GM13976 (cell line): ENCODE measurements at places on chromosomes 12 and 14.

DNA sequence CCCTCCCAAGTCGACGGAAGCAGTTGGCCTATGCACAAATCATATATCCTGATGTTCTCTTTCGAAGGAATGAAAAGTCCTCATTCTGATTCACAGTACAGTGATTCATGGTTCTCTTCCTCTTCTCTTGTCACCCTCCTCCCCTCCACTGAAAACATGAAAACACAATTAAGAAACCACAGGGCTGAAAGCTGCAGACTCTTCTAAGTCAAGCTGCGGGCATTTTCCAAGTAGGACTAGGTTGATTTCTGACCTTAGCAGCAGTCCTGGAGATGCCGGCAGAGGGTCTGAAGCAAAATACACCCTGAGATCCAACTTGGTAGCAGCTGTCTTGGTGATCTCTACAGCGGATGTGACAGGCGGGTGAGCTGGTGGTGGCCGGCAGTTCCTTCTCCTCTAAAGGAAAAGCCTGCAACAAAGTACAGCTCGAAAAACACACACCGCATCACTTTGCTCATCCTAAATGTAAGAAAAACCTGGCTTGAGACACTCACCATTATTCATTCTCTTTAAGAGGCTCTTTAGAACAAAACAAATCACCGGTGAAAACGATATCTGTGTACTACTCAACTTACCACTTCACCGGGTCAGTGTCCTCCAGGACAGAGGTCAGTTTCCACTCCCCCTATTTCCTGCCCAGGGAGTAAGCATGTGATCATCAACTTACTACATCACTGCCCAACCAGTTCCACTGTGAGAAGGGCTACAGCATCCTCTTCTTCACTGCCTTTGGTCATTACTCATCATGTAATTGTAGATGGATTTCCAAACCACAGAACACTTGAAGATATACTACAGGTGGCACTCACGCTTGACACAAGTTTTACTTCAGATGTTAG lies 6.0 kb downstream of the TMCC3 start:
- DNase-seq: peak; percentile 28

DNA sequence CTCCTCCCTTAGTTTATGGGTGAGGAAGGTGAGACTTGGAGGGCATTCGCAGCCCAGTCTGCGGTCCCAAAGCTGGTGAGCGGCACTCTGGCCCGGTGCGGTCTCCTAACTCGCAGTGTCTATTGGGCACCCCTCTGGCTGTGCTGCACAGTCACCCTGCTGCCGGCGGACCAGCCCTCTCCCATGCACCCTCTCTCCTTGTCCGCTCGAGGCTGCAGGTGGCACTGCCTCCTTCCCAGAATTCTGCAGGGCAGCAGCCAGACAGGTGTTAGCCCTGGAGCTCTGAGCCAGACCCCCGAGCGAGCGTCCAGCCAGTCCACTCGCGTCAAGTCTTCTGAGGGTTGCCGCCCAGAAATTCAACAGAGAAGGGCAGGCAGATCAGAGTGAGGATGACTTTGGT lies 56.8 kb upstream of the DYNC1H1 start:
- no peak for DNase-seq

- DNase-seq: no peak
Measured at GRCh38 chr14:24982472-24983155, 67.3 kb downstream of the STXBP6 start.

GRCh38 chr14:28773176-28773575 lies 6.6 kb downstream of the FOXG1 start:
- DNase-seq: no peak

DNA sequence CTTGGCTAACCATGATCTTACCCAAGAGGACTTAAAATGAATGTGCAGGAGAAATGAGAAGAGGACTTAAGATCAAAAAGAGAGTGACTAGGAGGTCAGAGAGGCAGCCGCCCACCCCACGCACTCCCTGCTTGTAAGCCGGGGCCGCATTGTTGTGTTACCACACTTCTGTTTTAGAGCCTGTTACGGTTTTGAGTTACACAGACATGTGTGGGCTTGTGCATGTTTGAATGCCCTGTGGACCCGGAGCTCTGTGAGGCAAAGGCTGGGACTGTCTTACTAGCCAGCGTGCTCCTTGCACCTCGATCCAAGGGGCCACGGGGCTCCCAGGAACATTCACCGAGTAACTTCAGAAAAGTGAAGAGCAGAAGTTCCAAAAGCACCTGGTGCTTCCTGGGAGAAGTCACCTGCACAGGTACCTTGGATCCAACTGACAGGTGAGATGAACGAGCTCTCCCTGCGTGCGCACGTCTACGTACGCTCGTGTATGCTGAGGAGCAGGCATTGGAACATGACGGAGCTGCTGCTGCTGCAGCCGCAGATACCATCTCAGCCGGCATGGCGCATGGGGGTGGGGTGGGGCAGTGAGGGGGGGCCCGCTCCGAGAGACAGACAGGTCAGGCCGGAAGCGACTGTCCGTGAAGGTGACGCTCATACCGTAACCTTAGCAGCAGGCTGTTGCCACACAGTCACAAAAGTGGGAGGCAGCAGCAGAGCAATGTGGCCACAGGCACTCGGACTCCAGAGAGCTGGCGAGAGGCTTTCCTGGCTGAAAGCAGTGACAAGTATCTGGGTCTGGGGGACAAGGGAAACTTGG lies 23.7 kb downstream of the SFSWAP start:
- DNase-seq: no peak

GRCh38 chr12:93108985-93109384 lies 179.9 kb upstream of the EEA1 start:
- DNase-seq: no peak

- DNase-seq: peak; percentile 35
Measured at GRCh38 chr14:89899917-89900663, 54.4 kb downstream of the EFCAB11 start.

DNA sequence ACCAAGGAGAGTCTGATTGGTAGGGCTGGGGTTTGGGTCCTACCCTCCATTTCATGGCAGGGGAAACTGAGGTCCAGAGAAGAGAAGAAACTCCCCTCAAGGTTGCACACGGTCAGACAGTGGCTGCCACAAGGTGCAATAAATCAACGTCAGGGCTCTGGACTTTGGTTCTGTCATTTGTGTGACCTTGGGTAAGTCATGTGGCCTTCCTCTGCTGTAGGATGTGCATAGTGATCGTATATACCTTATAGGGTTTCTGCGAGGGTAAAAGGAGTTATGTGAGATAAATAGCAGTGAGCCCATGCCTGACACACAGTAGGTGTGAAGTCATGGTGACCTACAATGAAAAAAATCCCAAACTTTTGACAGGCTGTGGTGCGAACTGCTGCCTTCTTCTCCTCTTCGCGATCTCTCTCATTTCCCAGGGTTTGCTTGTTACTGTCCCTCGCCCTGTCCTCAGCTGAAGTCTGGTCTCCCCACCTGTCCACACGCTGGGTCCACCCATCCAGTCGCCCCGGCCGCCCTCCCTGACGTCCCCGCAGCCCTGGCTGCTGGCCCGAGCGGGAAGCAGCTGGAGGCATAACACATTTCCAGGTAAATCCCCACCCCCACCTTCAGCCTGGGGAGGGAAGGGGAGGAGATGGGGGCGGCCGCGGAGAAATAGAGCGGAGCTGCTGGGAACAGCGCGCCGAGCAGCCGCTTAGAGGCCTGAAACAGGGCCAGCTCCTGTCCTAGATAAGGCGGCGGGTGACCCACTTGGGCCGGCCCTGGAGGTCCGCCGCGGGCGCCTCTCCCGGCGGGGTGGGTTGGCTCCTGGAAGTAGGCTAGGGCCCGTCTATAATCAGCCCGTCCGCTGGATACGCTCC lies 1.8 kb upstream of the FAM222A start:
- no peak for DNase-seq

DNA sequence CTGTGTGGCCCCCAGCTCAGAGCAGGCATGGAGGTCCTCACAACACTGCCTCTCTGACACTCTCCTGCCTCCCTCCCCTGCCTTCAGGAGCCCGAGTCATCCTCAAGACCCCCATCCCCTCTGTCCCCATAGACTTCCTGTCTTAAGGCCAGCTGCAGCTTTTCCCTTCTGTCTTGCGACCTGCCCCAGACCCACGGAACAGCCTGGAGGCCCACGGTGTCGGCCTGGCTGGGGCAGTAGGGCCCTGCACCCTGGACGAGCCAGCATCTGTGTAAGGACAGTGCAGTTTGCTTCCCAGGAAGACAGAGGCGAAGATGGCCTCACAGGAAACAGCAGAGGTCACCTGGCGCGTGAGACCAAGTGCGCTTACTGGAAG lies 9.7 kb downstream of the TEDC1 start:
- DNase-seq: no peak

DNA sequence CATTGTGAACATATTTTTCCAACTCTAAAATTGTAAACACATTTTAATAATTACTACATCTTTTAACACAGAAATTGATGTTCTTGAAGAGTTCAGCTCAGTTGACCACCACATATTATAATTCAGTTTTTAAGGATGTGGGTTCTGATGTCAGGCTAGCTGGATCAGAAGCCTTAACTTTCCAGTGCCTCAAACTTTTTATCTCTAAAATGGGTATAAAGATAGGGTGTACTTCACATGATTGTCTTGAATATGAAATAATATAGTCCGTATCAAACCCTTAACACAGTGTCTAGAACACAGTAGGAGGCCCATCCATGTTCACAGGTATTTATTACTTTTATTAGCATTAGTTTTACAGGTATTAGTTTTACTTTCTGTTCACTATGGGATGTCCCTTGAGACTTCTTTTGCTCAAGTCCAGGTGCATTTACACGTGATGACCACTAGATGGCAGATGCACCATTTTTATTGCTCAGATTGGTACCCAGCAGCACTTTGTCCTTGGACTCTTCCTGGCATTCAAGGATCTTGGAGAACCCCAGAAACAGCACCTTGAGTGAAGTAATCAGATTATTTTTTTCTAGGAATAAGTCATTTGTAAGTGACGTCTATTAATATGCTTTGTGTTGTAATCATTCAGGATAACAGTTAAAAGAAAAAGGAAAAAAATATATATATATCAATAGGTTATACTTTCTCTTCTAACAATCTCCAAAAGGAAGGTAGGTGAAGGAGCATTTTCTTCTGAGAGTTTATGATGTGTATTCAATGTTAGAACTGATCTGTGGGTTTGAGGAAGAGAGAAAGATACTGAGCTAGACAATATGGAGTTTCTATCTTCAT lies 580.2 kb downstream of the ETNK1 start:
- peak; percentile 50 for DNase-seq

DNA sequence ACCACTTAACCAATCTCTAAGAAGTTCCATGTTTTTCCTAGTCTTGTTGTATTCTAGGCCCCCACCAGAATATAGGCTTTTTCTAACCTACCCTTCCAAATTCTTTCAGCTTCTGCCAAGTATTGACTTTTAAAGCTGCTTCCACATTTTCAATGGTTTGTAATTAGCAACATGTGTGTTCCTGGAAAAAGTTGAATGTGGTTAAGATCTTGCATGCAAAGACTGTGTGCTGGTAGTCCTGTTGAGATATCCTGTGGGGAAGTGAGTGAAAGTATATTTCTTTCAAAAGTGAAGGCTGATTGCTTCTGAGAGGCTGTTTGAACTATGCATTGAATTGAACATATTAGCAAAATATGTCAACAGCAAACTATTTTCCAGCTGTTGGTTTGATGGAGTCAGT lies 646 bp upstream of the OR6C4 start:
- DNase-seq: no peak

DNA sequence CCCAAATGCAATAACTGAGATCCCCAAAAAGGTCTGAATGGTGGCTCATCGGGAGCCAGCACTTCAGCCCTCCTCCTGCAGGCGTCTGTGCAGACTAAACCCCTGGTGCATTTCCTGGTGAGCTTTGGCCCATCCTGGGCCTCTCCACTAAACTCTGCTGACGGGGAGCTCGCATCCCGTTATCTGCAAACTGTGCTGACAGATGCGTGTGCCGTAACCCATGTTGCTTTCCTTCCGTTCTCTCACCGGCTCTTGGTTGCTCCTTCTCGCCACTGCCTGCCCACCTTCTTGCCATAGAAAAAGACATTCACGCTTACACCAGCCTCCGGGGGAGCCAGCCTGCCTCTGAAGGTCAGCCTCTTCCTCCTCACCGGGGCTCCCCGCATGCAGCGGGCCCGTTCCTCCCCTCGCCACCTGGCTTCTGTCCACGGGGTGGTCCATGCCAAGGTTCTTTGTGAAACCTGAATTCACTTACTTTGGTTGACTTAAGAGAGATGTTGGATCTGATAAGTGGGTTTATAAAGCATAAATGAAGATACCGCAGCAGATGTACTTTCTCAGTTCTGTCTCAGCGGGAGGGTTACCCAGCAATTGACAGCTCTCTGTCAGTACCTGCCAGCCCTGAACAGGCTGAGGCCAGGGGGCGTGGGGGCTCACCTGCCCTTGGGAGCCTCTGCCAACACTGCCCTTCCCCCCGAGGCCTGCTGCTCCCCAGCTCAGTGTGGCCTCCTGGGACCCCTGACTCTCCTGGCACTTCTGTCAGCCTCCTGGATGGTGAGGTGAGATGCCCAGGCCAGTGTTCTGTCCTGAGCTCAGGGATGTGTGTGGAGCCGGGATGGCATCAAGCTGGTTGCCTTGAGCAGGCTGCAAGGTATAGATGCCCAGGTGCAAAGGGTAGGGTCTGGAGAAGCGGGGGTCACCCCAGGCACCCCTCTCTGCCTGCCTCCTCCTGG lies 14.2 kb downstream of the ZFYVE21 start:
- DNase-seq: no peak

DNA sequence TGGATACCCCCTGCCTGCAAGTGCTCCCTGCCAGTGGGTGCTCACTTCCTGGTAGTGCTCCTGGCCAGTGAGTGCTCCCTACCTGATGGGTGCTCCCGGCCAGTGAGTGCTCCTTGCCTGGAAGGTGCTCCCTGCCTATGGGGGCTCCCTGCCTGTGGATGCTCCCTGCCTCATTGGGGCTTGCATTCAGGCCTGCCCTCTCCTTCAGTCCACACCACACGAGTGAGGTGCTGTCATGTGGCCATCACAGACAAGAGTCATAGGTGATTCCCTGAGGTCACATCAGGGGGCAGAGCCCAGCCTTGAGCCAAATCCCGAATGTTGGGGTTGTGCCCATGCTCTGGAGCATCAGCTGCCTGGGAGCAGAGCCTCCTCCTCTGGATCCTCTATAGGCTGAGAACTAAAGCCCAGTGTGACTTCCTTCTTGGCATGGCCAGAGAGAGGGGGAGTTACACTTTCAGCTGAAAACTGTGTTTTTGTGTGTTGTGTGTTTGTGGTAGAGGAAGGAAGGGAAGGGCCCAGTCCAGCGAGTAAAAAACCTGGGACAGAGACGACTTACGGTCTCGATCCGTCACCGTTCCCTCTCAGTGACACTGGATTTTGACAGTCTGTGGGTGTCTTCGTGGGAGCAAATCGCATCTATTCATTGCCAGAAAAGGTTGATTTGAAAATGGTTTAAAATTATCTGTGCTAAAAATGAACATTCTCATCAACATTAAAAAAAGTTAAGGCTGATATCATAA lies 136.0 kb downstream of the ADGRD1 start:
- no peak for DNase-seq

GRCh38 chr14:55129428-55130195 lies 560 bp downstream of the LGALS3 start:
- DNase-seq: peak; percentile 82

DNA sequence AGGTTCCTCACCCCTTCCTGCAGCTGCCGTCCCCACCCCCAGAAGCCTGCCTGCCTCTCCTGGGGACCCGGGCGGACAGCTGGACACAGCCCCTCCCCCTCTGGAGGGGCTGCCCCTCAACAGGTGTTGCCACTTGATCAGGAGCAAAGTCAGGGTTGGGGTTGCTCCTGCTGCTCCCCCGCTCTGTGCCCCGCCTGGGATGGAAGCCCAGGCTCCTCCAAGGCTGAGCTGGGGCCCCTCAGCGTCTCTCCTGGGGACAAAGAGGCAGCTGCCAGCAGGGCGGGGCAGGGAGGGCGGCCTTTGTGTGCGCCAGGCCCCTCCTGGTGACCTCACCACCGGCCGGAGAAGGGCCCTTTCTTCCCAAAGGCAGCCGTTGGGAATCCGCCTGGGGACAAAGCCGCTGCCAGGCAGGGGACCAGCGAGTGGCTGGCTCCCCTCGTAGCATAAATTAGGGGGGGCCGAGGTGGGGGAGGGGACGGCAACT lies 13.7 kb downstream of the TRMT61A start:
- no peak for DNase-seq

- DNase-seq: no peak
Measured at GRCh38 chr14:24900269-24901100, 149.5 kb downstream of the STXBP6 start.
